ENCODE measurements at places on chromosomes 2 and 18.

DNA sequence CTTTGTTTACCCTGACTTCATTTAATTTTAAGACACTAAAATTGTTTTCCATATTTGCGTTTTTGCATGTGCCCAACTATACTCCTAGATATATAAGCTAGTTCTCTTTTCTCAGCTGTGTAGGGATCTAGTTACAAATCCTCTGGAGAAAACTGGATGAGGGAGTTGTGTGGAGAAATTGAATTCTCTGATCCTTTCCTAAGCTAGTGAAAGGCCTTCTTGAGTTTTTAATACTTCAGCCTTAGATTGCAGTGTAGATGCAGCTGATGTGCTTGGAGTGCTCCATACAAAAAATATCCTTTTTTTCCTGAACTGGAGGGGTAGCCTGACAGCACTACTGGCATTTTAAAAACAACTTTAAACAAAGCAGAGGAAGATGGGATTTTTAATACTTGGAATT lies 8.6 kb upstream of the MTX2 start:
- DNase-seq: no peak

DNA sequence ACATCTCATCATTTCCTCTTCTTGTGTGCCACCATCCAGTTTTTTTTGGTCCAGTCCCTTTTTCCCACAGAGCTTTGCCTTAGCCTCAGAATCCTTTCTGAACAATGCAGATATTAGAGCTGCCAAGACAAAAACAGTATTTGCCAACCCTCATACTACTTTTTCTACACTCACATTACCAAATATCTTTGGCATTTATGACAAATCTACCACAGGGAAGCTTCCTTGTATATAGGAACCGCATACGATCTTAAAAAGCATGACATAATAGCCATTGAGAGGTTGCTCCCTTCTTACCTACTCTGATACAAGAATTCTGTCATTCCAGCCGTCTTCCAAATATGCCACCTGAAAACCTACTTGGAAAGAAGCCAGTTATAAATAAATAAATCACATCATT lies 9.4 kb downstream of the ZNF24 start:
- DNase-seq: no peak

- no peak for DNase-seq
Observed at GRCh38 chr2:14557111-14557510, 75.4 kb upstream of the LRATD1 start.

DNA sequence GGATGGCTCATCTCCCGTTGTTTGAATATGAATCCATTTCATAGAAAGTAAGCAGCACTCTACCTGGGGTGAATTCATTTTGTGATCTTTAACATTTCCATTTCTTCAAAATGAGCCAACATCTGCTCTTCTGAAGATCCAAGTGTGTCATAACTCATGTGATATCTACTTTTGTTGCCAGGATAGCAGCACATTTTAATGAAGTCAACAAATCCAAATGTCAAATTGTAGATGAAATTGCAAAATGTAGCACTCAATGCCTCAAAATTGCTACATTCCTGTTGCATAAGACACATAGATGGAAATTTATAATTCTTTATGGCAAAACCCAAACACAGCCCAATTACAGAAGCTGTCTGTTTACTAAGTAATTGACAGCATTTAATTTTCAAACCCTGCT lies 360.7 kb downstream of the TMX3 start:
- no peak for DNase-seq

DNA sequence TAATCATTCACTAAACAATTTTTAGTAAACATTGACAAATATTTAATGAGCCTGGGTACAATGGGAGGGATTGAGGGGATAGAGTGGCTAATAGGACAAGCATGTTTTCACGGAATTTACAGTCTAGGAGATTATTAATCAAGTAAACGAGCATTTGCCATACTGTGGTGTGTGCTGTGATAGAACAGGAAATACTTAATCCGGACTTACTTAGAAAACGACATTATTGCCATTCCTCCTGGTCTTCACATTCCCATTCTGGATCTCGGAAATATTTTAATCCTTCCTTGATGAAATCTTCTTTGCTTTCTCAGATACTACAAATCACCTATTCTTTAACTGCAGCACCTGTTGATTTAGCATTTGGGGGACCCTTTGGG lies 905 bp downstream of the TTLL4 start:
- DNase-seq: no peak

DNA sequence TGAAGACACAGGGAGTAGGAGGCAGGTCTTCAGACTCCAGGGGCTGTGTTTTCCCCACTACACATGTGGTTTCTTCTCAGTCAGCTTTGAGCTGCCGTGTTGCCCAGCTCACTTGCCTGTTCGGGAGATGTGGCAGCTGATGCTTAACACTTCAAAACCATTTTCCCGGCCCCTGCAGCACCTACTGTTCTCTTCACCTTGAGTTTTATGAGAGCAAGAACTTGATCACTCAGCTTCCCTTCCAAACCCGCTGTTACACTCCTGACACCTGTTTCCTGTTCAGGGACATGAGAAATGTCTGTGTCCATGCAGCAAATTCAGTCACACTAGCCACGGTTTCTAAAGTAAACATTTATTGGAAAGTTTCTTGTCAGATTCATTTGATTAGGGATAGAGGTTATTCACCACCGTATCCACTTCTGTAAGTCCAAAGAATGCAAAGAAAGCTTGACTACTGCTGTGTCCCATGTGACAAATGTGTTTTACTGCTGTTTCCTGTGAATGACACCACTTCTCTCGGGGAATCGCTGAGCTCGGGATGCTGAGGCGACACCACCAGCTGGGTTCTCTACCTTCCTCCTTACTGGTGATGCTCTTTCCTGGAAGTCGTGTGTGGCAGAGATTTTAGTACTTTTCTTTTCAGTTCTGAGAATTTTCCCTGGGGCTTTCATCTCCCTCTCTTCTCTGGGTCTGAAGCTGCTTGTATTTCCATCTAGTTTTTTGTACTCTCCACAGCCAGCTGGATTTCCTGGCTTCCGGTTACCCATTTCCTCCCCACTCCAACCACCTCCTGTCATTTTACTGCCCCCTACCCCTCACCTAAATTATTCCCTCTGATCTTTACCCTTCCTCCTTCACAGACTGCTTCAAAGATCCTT lies 91.7 kb downstream of the KLF7 start:
- DNase-seq: no peak

DNA sequence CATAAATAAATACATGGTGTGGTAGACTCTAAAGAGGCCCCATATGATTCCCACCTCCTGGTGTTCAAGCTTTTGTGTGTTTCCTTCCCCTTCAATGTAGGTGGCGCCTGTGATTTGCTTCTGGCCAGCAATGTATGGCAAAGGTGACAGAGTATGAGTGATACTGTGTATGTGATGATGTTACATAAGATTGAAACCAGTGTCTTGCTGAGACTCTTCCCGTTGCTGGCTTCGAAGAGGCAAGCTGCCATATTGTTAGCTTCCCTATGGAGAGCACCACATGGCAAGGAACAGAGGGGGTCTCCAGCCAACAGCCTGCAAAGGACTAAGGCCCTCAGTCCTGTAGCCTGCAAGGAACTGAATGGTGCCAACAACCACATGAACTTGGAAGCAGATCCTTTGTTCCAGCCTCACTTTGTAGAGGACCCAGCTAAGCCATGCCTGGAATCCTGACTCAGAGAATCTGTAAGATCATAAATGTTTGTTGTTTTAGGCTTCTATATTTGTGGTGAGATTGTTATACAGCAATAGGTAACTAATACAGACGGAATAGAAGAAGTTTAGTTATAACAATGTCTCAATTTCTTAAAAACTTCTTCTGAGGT lies 1.7 kb upstream of the SMAD4 start:
- DNase-seq: peak; percentile 10

GRCh38 chr2:135948141-135948540 lies 37.3 kb downstream of the DARS1 start:
- no peak for DNase-seq

DNA sequence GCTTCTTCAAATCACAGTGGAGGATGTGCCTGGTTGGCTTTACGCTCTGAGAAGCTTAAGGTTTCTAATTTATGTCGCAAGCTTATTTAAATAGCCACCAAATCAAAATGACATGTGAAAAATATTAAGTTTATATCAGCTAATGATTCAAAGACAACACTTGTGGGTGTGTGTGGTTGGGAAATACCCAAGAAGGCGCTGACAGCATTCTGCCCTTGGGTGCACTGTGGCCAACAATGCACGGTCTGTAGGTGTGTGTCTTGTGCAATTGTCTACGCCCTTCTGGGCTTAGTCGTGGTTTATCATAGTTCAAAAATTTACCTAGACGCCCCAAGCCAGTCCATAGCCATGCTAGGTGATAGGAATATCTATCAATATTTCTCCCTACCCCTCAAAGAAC lies 60.9 kb downstream of the KCTD1 start:
- no peak for DNase-seq

DNA sequence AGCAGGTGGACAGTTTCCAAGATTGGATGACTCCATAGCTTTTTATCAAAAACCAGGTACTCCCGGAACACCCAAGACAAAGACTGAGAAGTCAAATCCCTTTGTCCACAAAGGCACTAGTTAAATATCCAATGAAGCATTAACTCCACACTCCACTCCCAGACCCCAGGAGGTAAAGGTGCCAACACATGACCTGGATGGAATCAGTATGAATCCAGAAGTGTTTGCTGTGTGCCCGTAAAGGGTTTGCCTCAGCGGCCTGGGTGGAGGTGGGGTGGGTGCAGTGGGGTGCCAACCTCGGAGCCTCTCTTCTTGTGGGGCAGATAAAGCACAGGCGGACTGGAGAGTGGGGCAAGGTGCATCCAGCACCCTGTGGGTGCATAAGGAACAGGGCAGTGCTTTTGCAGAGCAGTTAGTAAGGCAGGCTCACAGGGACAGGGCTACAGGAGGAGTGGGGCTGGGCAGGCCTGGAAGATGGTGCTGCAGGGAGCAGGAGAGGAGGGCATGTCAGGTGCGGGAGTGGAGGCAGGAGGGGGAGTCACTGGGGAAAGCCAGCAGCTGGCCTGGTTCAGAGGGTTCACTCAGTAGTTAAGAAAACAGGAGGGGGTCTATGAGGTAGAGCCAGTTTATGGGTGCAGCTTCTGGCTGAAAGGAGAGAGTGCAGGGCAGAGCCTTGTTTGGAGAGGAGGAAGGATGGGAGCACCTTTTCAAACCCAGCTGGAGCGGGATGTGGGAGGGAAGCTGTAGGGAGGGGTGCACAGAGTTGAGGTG lies 208.4 kb upstream of the SMAD2 start:
- DNase-seq: no peak

DNA sequence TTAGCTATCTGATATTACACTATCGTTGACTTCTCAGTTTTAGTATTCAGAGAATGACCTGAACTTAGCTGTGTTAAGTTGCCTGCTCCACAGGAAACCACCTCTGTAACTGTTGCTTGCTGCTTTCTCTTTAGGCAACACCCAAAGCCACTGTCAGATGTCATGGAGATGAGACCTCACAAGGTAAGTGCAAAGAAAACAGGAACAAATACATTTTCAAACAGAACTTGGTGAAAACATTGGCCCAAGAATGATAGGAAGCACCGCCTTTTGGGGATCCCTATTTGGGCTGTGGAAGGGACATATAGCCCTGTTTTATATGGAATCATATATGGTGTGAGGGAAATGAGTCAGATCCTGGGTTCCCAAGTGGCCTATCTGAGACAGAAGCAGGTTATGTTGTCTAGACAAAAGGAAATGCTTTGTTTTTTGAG lies 143.4 kb downstream of the UBE2E3 start:
- peak; percentile 33 for DNase-seq

DNA sequence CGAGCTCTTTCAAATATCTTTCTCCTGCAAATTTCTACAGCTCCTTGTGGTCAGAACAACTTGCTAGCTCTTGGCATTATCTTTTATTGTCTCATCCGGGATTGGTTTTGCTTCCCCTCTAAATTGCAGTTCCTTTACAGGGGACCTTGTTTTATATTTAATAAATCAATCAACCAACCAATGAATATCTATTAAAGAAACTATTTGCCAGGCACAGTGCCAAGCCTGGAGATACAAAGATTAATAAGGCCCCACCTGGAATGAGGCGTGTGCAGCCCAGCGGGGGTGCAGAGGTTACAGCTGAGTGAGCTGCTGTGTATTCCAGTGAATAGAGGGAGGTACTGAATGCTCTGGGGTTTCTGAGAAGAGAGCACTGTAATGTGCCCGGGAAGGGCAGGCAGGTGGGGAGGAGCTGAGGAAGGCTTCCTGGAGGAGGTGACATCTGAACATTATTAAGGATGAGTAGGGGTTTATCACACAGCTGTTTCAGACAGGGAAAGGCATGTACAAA lies 51.8 kb downstream of the LIPG start:
- DNase-seq: no peak

- DNase-seq: no peak
Observed at GRCh38 chr18:28768791-28769768, 592.1 kb upstream of the CDH2 start.

GRCh38 chr2:29460190-29460589 lies 345.0 kb downstream of the CLIP4 start:
- DNase-seq: no peak

- no peak for DNase-seq
Observed at GRCh38 chr18:35128675-35129074, 87.5 kb downstream of the MAPRE2 start.

All from AML-193 (cell line).